ENCODE measurements at places on chromosomes 12 and 14.

- no peak for DNase-seq
Measured at GRCh38 chr14:38960946-38961531, 142.0 kb downstream of the SEC23A start.

DNA sequence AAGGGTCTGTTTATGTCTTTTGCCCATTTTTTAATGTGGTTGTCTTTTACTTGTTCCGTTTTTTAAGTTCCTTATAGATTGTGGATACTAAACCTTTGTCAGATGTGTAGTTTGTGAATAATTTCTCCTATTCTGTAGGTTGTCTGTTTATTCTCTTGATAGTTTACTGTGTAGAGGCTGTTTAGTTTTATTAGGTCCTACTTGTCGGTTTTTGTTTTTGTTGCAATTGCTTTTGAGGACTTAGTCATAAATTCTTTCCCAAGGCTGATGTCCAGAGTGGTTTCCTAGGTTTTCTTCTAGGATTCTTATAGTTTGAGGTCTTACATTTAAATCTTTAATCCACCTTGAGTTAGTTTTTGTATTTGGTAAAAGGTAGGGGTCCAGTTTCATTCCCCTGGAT lies 33.9 kb downstream of the SLC39A9 start:
- DNase-seq, result no peak

- DNase-seq, result no peak
Measured at GRCh38 chr12:109738209-109738608, 24.6 kb downstream of the FAM222A start.

GRCh38 chr12:40583743-40584142 lies 108.5 kb upstream of the CNTN1 start:
- no peak for DNase-seq

GRCh38 chr14:64170181-64170580 lies 124.0 kb downstream of the ESR2 start:
- no peak for DNase-seq

DNA sequence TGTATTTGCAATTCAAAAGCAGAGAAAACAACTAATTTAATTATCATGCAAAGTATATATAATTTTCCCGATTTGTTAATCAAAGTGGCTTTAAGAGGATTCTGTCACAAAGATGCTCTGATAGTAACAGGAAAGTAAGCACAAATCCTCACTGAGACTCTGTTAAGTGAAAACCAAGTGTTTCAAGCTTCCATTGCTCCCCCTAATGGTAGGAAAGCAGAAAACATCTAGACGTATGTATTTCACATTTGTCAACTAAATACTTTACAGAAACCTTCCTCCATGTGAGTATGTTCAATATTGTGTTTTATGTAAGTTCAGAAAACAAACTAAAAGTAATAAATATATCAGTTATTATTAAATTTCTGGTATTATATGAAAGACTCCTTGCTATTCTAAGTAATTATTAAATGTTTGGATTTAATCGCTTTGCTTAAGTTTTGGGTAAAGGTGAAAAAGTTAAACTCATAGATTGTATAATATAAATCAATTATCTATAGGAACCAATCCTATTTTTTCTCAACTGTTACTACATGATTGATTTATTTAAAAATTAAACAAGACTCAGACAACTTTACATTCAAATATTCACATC lies 1.5 kb upstream of the NTS start:
- DNase-seq, result no peak

DNA sequence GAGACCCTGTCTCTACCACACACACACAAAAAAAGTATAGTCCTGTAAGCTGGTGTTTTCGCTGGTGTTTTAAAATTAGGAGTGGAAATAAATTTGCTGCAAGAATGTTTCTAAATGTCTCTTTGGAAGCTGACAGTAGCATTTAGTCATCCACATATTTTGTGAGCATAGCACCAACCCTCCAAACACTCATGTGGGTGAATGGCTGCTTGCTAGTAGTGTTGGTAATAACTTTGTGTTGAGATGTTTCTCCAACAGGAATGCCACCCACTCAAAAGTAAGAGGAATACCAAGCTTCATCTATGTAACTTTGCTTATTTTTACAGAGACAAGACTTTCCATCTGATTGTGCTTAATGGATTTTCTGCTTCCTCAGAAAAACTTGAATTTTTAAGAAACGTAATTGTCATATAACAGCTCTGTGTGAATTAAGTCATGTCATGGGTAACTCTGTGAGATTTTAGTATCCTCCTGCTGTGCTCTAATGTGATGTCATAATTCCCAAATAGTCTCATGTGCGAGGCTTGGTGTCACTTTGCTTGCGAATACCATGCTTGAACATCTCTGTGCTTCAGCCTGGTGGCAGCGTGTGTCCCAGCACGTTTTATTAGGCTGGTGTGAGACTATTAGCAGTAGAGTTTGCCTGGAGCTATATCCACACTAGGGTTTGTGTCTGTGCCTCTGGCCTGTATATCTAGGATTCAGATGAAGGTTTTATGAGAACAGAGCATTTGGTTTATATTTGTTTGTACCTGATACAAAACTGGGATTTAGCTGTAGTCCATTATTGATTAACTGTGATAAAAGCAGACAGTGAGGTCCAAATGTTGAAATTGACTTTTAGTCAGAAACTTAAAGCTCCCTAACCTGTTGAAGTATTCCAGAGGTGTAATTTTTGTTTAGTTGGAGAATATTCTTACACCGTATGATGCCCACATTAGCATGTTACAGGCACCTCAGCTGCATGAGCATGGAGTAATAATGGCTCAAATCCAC lies 80.5 kb downstream of the FBXW8 start:
- DNase-seq, result no peak

DNA sequence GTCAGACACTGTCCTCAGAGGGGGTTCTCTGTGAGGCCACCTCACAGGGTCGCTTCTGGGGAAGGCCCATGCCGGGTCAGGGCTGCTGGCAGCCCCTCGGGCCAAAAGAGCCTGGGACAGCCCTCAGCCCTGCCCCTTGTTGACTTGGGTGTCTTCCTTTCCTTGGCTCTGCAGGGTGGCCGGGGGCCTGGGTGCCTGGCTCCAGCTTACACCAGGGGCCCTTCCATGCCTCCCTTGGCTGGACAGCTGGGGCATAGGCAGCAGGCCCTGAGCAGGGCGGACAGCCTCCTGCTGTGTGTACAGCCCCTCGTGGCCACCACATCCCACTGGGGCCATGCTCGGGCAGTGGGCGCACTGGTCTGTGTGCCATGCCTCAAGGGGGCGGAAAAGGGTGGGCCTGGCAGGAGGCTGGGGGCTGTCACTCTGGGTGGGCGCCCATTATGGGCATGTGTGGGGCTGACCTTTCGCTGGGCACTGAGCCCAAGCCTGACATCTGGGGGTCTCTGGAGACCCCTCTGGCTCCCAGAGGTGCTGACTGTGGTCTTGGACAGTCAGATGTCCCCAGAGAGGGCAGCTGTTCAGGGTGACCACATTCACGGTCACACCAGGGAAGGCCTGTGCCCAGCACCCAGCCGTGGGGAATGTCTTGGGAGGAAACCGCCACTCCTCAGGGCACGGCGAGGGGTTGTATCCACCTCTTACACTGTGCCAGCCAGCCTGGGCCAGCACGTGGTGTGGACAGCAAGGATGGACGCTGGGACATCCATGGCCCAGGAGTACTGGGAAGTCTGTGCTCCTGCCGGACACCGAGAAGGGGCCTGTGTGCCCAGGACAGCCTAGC lies 313.3 kb downstream of the TMEM121 start:
- no peak for DNase-seq

DNA sequence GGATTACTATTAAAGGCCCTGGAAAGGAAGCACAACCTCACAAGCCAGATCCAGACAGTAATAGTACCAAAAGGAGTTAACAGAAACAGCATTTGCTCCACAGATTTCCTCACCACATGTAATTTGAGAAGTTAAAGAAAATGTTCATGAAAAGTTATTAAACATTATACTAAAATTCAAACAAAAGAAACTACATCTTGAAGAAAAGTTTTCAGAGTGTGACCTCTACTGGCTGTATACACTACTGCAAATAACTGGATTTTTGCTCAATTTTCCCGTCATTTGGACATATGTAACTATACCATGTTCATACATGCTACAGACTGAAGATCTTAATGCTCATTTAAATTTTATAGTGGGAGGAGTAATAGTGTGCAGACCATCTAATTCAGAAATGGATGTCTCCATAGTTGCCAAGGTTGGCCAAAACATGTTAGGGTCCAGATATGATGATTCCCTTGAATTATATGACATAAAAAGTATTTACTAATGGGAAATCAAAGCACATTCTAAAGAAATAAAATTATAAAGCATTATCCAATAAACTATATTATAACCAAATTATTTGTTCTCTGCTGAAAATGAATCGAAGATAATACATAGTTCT lies 5.6 kb downstream of the KRR1 start:
- DNase-seq, result no peak

DNA sequence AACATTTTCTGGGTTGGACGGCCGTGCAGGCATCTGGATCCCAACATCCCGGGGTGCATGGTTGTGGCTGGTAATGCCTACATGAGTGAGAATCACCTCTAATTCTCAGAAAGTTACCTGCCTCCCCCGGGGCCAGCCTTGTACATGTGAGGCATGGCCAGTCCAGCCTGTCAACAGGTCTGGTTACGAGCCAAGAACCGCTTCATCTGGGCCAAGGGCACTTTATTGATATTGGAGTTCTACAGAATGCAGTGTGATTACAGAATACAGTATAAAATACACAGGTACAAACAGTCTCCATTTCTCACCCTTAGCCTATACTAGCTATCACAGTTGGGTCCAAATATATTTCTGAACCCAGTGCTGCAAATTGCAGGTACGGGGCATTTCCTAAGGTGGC lies 84.9 kb upstream of the EVL start:
- DNase-seq, result no peak

GRCh38 chr14:63045234-63045611 lies at the start of gene KCNH5:
TSS of gene KCNH5 (minus strand) at chr14:63045458. CDS start at chr14:63045186, 272 bp downstream.
- DNase-seq, result no peak

DNA sequence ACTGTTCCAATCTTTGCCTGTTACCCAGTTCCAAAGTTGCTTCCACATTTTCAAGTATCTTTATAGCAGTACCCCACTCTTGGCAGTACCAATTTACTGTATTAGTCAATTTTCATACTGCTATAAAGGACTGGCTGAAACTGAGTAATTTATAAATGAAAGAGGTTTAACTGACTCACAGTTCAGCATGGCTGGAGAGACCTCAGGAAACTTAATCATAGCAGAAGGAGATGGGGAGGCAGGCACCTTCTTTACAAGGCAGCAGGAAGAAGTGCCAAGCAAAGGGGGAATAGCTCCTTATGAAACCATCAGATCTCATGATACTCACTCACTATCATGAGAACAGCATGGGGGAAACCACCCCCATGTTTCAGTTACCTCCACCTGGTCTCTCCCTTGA lies 215.0 kb downstream of the SNAPC1 start:
- no peak for DNase-seq

DNA sequence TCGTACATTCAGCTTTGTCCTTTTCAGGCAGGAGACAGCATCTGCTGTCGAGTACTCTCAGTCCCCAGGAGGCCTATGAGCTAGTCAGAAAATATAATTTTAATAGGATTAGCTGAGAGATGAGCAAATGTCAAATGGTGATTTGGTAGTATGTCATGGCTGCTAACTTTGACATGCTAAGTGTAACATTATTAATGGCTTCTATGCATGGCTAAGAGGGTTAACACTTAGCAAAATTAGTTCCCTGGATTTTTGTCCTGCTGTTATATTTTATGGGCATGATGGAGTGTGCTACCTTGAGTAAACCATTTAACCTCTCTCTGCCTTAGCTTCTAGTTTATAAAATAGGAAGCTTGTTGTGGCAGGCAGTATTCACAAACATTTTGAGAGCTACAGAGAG lies 2.9 kb upstream of the PCNX1 start:
- DNase-seq, result no peak

- no peak for DNase-seq
Measured at GRCh38 chr12:109606320-109607028, 32.9 kb downstream of the MVK start.

GRCh38 chr14:106657460-106657859 lies 1131.1 kb downstream of the TMEM121 start:
- peak; percentile 61 for DNase-seq

DNA sequence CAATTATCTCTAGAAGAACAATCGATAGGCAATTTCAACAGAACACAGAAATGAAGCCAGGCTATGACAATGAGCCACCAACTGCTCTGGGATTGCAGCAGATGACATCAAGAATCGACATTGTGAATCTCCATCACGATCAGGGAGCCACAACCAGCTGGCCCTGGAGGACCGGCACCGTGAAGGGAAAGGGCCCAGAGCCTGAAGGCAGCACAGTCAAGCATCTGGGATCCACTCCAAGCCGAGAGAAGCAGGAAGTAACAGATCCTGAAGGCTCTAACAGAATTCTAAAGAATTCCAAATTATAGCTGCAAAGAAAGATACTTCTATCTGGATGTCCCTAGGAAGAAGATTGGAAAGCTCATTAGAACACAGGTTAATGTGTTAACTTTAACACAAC lies 61.0 kb downstream of the LRRC74A start:
- DNase-seq, result no peak

DNA sequence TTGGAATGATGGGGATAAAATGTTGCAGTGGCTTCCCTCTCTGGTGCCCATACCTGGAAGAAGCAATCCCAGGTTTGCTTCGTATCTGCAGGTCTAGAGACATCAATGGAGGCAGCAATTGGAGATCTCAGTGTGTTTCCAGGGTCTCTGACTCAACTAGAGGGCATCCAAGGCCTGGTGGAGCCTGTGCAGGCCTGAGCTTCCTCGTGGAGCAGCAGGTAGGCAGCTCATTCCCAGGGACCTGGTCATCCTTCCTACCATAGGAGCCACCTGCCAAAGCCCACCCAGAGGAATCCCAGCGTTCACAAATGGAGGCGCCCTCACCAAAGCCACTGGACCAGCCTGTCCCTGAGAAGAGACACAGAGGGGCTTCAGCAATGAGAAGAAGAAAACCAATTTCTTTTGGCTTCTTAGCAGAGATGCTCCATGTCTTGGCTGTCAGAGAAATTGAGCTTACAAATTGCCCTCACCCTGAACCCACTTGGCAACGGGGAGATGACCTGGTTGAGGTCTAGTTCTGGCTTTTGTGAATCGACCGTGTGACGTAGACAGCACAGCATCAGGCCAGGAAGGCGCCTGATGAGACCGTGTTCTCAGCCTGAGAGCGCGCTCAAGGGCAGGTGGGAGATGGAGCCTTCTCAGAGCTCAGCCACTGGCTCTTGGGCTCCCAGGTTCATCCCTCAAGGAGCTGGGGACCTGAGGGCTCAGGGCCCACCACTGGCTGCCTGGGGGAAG lies 283.6 kb downstream of the DPF3 start:
- no peak for DNase-seq

DNA sequence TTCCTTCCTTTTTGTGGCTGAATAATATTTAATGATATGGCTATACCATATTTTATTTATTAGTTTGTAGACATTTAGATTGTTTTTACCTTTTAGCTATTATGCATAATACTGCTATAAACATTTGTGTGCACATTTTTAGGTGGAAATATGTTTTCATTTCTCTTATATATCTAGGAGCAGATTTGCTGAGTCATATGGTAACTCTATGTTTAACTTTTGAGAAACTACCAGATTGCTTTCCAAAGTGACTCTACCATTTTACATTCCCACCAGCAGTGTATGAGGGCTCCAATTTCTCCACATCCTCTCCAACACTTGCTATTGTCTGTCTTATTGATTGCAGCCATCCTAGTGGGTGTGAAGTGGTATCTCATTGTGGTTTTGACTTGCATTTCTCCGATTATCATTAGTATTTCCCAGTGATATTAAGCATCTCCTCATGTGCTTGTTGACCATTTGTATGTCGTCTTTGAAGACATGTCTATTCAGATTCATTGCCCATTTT lies 160.2 kb downstream of the KICS2 start:
- no peak for DNase-seq

- no peak for DNase-seq
Measured at GRCh38 chr12:5430641-5431603, 986 bp upstream of the NTF3 start.
